ENCODE measurements at places on chromosomes 2 and 18. TPM values are rescaled to one million over a fixed set of nuclear protein-coding genes. Genes with fewer than 3 reads are reported as not detected.

SERPINB10 gene
- polyA plus RNA-seq = not detected

LAMA1 gene
- polyA plus RNA-seq = not detected

REG3G gene
- not detected for polyA plus RNA-seq

EIPR1 gene
- 41.5 TPM for polyA plus RNA-seq

CDK15 gene
- not detected for polyA plus RNA-seq

SH3BP4 gene
- polyA plus RNA-seq = 2.0 TPM

MTCL1 gene
- polyA plus RNA-seq = 0.28 TPM

SP110 gene
- polyA plus RNA-seq = 273 TPM

IL1F10 gene
- polyA plus RNA-seq = not detected

PJVK gene
- polyA plus RNA-seq = 0.15 TPM

PPM1G gene
- polyA plus RNA-seq = 80.1 TPM

GKN2 gene
- polyA plus RNA-seq = not detected

BOLL gene
- not detected for polyA plus RNA-seq

CHRND gene
- not detected for polyA plus RNA-seq

PCGF1 gene
- 14.7 TPM for polyA plus RNA-seq

POTEE gene
- 0.09 TPM for polyA plus RNA-seq

PIEZO2 gene
- not detected for polyA plus RNA-seq

LAMA3 gene
- polyA plus RNA-seq = not detected

DNAH7 gene
- polyA plus RNA-seq = 0.11 TPM

MAPK4 gene
- polyA plus RNA-seq = not detected

AMER3 gene
- not detected for polyA plus RNA-seq

INHBB gene
- not detected for polyA plus RNA-seq

ARHGEF33 gene
- polyA plus RNA-seq = not detected

LRPPRC gene
- 36.5 TPM for polyA plus RNA-seq

NDC80 gene
- 2.5 TPM for polyA plus RNA-seq

SLC9A4 gene
- not detected for polyA plus RNA-seq

TMBIM1 gene
- polyA plus RNA-seq = 147 TPM

EMILIN1 gene
- 0.61 TPM for polyA plus RNA-seq

COX5B gene
- 373 TPM for polyA plus RNA-seq

YES1 gene
- polyA plus RNA-seq = 0.18 TPM

CGREF1 gene
- not detected for polyA plus RNA-seq

ASB18 gene
- not detected for polyA plus RNA-seq

GBX2 gene
- not detected for polyA plus RNA-seq

PDE11A gene
- polyA plus RNA-seq = not detected

HOXD10 gene
- polyA plus RNA-seq = not detected

MYO7B gene
- polyA plus RNA-seq = 1.1 TPM

TUBA3D gene
- polyA plus RNA-seq = not detected

GGCX gene
- 16.1 TPM for polyA plus RNA-seq

RMDN2 gene
- polyA plus RNA-seq = 9.8 TPM

RAD51AP2 gene
- not detected for polyA plus RNA-seq

SATB2 gene
- polyA plus RNA-seq = not detected

All from IgD-negative memory B cell (primary cell).